ENCODE measurements at places on chromosomes 16 and 17.

GRCh38 chr17:27494192-27495091 lies 38.2 kb downstream of the KSR1 start:
- DNase-seq: no peak

DNA sequence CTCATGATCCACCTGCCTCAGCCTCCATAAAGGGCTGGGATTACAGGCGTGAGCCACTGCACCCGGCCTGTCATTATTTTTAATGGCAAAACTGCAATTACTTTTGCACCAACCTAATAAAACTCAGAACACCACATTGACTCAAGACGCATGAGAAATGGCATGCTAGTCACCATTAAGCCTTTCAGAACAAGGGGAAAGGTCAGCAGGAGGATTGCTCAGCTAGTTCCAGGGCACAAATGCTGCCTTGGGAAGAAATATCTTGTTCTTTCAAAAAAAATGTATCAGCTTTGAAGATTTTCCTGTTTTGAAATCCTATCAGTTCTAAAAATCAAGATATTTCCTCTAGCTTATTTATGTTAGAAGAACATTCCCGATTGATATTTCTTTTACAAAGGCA lies 32.4 kb upstream of the CDYL2 start:
- DNase-seq: no peak

DNA sequence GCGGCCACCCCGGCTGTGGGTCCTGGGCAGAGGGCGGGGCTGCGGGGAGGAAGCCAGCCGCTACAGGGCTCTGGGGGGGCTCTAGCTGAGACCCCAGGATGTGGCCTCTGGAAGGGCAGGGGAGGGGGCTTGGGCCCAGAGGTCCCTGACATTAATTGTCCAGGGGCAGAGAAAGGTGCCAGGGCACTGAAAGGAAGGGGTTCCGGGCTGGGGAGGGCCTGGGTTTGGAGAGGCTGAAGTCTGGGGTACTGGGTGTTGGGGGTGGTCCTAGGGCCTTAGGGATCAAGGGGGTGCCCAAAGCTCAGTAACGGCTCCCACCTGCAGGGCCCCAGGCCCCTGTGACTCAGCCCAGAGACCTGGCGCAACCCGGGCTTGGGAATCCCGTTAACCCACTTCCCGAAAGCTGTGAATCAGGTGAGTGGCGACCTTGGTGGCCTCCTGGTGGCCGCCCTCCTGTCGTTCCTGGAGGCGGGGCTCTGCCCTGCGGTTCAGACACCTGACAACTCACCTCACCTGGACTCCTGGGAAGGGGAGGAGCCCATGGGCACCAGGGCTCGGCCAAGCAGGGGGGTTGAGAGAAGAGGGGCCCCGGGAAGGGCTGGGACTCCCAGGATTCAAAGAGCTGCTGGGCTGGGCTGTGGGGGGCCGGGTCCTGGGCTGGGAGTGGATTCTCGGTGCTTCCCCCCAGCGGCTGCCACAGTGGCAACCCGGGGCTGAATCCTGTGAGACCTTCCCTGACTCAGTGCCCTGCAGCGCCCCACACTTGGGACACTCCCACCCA lies 465 bp upstream of the PRSS22 start:
- no peak for DNase-seq

- no peak for DNase-seq
Observed at GRCh38 chr17:81387100-81388090, 7.9 kb upstream of the BAHCC1 start.

DNA sequence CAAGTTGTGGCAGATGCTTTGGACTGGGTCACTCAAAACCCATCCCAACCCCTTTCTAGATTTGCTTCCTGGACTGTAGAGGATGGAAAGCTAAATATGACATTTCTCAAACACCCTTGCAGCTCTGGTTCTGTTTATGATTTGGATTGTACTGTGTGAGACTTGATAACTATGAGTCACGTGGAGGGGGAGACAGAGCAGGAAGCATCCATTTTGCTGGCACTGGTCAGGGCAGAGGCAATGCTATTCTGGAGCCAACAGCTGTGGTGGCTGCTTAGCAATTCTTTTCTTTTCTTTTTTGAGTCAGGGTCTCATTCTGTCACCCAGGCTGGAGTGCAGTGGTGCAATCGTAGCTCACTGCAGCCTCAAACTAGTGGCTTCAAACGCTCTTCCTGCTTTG lies 13.6 kb upstream of the TERF2 start:
- no peak for DNase-seq

DNA sequence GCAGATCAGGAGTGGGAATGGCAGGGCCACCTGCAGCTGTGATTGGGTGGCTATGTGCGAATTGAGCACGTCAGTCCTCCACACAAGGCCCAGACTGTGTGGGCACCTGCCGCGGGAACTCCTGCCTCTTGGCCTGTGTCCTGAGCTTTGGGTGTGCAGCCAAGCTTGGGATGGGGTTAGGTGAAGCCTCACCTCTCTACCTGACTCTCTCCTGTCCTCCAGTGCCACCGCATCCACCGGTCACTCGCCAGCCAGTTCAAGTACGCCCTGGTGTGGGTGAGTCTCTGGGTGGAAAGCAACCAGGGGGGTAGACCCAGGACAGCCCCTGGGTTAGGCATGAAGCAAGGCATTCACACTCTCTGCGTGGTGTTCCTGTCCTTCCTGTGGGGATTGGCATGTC lies 2.3 kb upstream of the MYO15A start:
- DNase-seq: no peak

DNA sequence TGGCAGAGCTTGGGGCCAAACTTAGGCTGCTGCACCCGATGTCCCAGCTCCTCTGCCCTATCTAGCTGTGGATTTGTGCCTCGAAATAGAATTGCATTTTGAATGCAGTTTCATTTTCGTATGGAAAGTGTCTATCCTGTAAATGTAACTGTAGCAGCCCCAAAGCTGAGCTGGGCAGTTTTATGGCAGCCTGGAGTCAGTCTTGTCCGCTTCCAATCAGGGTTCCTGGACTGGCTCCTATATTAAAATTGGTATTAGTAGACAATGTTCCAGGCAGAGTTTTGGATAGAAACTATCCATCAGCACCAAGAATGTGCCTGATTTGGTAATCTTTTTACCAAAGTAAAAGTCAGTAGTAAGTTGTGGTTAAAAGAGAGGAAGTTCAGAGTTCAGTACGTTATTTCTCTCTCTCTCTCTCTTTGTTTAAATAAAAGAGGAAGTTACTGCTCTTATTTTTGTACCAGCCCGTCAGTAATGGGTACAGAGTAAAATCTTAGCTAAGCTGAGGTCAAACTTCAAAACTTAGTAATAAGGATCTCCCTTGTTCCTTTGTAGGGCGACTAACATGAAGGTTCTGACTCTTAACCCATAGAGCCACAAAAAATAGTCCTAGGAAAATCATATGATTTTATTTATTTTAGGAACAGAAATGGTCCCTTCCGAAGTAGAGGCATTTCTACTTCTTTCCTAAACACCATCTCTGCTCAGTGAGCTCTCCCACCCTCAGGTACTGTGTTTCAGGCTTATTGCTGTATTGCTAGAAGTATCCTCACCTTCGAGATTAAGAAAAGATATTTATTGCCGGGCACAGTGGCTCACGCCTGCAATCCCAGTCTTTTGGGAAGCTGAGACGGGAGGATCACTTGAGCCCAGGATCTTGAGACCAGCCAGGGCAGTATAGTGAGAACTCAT lies 28.0 kb downstream of the PRKCB start:
- DNase-seq: no peak

DNA sequence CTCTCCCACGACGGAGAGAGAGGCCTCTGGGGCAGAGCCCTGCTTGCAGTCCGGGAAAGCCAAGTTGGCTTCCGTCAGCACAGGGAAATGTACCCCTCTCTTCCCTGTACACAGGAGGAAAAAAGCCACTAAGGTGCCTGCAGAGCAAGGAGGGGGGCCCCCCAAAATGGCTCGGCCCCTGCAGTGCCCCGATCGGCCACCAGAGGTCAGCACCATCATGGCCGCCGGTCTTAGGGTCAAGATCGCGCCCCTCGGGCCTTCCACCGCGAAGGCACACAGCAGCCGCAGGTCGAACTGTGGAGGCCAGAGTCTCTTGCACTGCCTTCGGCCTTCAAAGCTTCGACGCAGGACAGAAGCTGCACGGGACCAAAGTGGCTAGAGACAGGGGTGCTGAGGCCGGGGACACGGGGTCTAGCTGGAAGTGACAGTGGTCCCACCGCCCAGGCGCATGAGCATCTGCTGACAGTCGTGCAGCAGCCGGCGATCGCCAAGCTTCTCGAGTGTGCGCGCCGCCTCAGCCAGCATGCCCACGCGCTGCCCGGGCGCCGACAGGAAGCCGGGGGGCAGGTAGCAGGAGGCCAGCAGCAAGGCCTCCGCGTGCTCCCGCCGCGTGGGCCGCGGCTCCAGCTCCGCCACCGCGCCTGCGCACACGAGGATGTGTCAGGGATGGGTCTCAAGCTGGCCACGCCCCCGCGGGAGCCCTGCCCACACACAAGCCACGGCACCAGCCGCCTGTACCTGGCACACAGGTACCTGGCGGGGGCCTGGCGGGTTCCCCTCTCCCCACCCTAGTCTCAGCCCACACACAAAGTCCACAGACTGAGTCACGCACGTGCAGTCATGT lies 24.4 kb downstream of the SREBF1 start:
- no peak for DNase-seq

- DNase-seq: no peak
Observed at GRCh38 chr17:32192379-32192778, 50.1 kb downstream of the RHOT1 start.
